CD8-positive, alpha-beta memory T cell (primary cell): ENCODE measurements at places on chromosomes 16 and 17. TPM values are rescaled to one million over a fixed set of nuclear protein-coding genes. Genes with fewer than 3 reads are reported as not detected.

The NGFR gene
- 0.37 TPM for polyA plus RNA-seq

The ST6GALNAC2 gene
- polyA plus RNA-seq, result 2.9 TPM

The MAP3K14 gene
- polyA plus RNA-seq, result 9.0 TPM

The MT4 gene
- polyA plus RNA-seq, result not detected

The KRT17 gene
- not detected for polyA plus RNA-seq

The SLC2A4 gene
- not detected for polyA plus RNA-seq
